Tibial nerve (tissue), 4 donors: ENCODE measurements at places on chromosomes 2 and 18. TPM values are rescaled to one million over a fixed set of nuclear protein-coding genes. Genes with fewer than 3 reads are reported as not detected.

CCDC85A gene
- 12.2 TPM for total RNA-seq

EFHD1 gene
- total RNA-seq, result 46.7 TPM

DNA sequence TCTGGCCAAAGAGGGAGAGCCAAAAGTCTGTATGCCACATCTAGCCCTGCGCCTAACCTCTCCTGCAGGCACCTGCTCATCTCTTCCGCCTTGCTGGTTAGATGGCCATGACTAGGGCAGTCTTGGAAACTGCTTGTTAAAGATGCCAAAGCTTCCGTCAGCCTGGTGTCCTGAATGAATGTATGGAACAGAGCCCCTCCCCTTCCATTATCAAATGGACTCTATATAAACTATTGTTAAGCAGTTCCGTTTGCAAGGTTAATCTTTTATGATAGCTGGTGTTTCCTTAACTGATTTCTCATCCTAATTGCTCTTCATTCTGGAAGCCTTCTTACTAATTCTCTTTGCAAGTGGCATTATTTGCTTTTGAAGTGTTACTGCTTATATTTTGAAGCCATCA is 87.1 kb downstream of the ATP9B start:
- DNase-seq, result no peak

- DNase-seq, result no peak
Observed at GRCh38 chr2:181052523-181052891, 72.1 kb downstream of the UBE2E3 start.

CIB4 gene
- not detected for total RNA-seq

DNA sequence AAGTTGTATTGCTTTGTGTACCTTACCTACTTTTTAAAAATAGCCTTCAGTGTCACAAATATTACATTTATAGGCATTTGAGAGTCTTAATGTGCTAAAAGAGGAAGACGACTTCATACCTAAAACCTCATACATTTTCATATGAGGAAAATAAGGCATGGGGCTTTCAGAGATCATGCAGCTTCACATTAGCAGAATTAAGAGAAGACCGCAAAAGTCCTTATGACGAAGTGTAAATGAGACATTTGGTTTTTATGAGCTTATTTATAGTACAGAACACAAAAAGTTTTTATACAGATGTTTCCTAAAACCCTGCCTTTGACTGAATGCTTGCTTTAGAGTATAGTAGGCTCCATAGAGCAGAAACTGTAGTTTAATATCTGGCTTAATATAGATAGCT is 10.1 kb upstream of the CCDC138 start:
- no peak for DNase-seq
